CD4-positive, CD25-positive, alpha-beta regulatory T cell (primary cell): ENCODE measurements at places on chromosomes 3 and 15. TPM values are rescaled to one million over a fixed set of nuclear protein-coding genes. Genes with fewer than 3 reads are reported as not detected.

The GLDN gene
- polyA plus RNA-seq = not detected

The C2CD4A gene
- polyA plus RNA-seq = 0.10 TPM

The GTPBP8 gene
- polyA plus RNA-seq = 18.8 TPM

The RTP1 gene
- polyA plus RNA-seq = not detected

The ADAMTS7 gene
- polyA plus RNA-seq = not detected

The LINGO1 gene
- polyA plus RNA-seq = not detected

The KLHL18 gene
- 16.0 TPM for polyA plus RNA-seq

The SELENOS gene
- polyA plus RNA-seq = 72.5 TPM

The P2RY12 gene
- polyA plus RNA-seq = not detected

The THSD4 gene
- polyA plus RNA-seq = not detected

The PCLAF gene
- 9.1 TPM for polyA plus RNA-seq

The FHIT gene
- 7.8 TPM for polyA plus RNA-seq

The ITIH4 gene
- 2.0 TPM for polyA plus RNA-seq

The SCN10A gene
- not detected for polyA plus RNA-seq

The ROPN1B gene
- not detected for polyA plus RNA-seq

The CFAP44 gene
- polyA plus RNA-seq = not detected

The WNT5A gene
- not detected for polyA plus RNA-seq

The SEMA3B gene
- not detected for polyA plus RNA-seq

The SEMA3F gene
- not detected for polyA plus RNA-seq
